GM12878 (cell line): ENCODE measurements at places on chromosomes 3 and 15. TPM values are rescaled to one million over a fixed set of nuclear protein-coding genes. Genes with fewer than 3 reads are reported as not detected.

GRCh38 chr3:64088408-64089205 is 65.3 kb upstream of the PSMD6 start:
- DNase-seq: no peak
- H3K4me3 ChIP-seq: no peak overlapping the region
- H3K27me3 ChIP-seq: peaks cover 2% of the 10 kb centered on the region; the same call in 1 of the 2 replicates
- H3K27ac ChIP-seq: no peak overlapping the region

- no peaks in the 10 kb centered on the region for H3K36me3 ChIP-seq
- no peak for DNase-seq
- H3K4me1 ChIP-seq: no peaks in the 10 kb centered on the region
- H3K27me3 ChIP-seq: peaks cover 3% of the 10 kb centered on the region; the same call in 1 of the 2 replicates
- H3K4me3 ChIP-seq: no peak overlapping the region
- no peak overlapping the region for H3K27ac ChIP-seq
Measured at GRCh38 chr15:66039117-66039871, 170.0 kb downstream of the RAB11A start.

DNA sequence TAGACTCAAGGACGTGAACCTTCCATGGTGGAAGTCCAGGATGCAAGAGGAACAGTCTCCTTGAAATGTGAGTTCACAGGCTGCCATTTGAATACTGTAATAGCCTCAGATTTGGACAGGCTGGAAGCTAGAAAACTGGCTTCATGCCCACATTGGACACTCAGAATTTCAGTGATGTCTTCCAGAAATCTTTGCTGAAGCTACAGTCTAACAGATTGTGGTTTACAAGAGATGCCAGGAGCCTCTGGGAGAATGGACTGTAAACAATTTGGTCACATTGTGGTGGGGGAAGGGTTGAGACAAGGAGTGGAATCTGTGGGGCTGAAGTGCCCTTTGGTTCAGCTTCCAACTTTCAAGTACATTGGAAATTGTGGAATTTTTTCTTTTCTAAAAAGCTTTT is 252.0 kb upstream of the PROK2 start:
- H3K4me3 ChIP-seq: no peak overlapping the region
- no peaks in the 10 kb centered on the region; the same call in 1 of the 2 replicates for H3K36me3 ChIP-seq
- no peak overlapping the region for H3K27ac ChIP-seq
- peaks cover 8% of the 10 kb centered on the region for H3K4me1 ChIP-seq
- no peak for DNase-seq
- no peaks in the 10 kb centered on the region for H3K27me3 ChIP-seq

DNA sequence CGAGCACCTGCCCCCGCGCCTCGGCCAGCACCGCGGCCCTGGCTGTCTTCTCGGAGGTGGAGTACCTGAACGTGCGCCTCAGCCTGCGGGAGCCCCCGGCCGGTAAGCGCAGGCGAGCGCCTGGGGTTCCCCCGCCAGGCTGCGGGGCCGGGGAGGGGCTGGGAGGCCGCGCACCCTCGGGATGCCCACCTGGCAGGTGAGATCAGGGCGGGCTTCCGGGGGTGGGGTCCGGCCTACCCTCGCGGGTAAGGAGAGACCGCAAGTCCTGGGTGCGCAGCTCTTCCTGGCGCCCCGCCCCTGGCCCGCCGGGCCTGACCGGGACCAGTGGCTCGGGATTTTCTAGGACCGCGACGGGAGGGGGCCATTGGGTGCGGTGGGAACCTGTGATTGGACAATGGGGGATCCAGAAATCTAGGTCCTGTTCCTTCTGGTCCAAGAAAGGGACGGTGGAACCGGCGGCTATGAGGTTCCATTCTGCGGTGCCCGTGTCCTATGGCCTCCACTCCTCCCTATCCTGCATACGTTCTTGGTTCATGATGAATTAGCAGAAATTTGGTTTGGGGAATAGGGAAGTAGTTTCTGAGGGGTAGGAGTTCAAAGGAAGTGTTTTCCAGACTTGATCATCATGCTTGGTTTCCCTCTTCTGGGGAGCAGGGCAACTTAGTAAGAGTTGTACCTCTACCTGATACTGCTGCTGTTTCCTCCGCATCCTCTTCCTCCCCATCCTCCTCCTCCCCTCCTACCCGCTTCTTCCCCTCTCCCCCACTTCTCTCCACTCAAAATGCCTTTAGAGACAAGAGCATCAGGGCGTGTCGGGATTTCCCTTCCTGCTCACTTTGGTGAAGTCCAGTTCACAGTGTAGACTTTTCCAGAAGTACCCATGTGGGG is 808 bp downstream of the ARRDC4 start:
- no peaks in the 10 kb centered on the region for H3K36me3 ChIP-seq
- no peak overlapping the region for H3K27ac ChIP-seq
- no peaks in the 10 kb centered on the region for H3K27me3 ChIP-seq
- no peaks in the 10 kb centered on the region for H3K4me1 ChIP-seq

DNA sequence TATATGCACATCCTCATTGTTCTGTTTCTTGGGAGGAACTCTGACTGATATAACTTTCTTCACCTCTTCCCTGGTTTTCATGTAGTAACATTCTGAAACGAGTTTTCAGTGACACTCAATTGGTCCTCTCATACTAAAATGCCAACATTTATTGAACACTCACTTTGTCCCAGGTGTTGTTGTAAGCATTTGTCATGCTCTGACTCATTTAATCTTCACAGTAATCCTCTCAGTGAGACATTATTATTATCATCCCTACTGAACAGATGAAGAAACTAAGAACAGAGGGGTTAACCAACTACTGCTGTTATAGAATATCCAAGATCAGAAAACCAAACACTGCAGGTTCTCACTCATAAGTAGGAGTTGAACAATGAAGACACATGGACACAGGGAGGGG is 94.1 kb upstream of the MRPL3 start:
- no peak for DNase-seq
- no peaks in the 10 kb centered on the region for H3K36me3 ChIP-seq
- H3K4me1 ChIP-seq: no peaks in the 10 kb centered on the region
- H3K27ac ChIP-seq: no peak overlapping the region
- no peaks in the 10 kb centered on the region; the same call in 1 of the 2 replicates for H3K27me3 ChIP-seq

DNA sequence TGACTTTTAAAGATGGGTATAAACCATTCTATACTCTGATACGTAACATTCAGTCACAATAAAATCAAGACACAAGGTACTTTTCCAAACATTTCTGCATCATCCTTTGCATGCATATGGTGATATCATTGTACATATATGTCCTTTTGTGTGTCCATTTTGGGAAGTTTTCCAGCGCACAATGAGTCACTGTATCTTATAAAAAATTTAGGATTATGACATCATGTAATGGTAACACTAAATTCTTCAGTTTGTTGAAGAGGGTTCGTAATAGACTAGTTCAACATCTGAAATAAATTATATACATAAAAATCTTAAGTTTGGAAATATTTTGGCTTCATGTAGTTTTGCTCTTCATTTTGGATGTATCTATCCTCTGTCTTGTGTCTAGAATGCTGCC is 480.9 kb downstream of the ROBO1 start:
- DNase-seq: no peak
- no peak overlapping the region for H3K4me3 ChIP-seq
- no peaks in the 10 kb centered on the region for H3K27me3 ChIP-seq
- H3K27ac ChIP-seq: no peak overlapping the region

GRCh38 chr15:80234883-80235282 is 17.1 kb downstream of the CTXND1 start:
- no peaks in the 10 kb centered on the region for H3K4me1 ChIP-seq
- H3K4me3 ChIP-seq: no peak overlapping the region
- no peaks in the 10 kb centered on the region; the same call in 1 of the 2 replicates for H3K27me3 ChIP-seq
- H3K27ac ChIP-seq: no peak overlapping the region
- no peaks in the 10 kb centered on the region for H3K36me3 ChIP-seq

GRCh38 chr15:99014803-99015697 is 7.5 kb upstream of the PGPEP1L start:
- DNase-seq: no peak
- H3K27ac ChIP-seq: peak overlapping the region; percentile 89
- peak overlapping the region; percentile 68 for H3K4me3 ChIP-seq

GRCh38 chr15:44084770-44085169 is 110.3 kb downstream of the FRMD5 start:
- no peaks in the 10 kb centered on the region for H3K36me3 ChIP-seq
- H3K27me3 ChIP-seq: no peaks in the 10 kb centered on the region
- peaks cover 16% of the 10 kb centered on the region for H3K4me1 ChIP-seq

DNA sequence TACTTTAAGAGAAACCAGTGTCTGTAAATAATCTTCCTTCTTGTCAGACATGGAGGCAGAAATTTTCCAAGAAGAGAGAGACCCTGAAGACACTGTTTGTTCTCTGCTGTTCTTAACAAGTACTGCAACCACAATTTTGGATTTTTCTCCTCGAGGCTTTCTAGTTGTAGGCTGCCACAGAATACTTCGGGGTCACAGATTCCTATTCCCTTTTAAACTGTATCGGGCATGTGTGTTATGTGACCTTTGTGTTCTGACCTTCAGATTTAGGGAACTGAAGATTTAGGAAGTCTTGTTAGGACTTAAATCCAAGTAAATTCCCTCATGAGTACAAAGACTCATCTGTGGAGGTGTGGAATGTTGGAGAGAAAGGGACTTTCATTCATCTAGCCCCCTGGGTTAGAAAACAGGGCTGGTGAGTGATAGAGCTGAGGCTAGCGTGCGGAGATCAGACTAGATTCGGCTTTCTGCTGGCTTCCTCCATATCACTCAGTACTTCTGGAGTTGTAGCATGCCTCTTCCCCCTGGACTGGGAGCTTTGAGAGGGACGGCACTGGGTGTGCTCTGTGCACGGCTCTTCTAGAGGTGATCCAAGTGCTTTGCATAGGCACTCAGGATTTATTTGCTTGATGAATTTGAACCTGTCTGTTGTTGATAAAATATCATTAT is 237.0 kb downstream of the LPP start:
- H3K4me3 ChIP-seq: no peak overlapping the region
- no peak for DNase-seq
- H3K36me3 ChIP-seq: no peaks in the 10 kb centered on the region
- peaks cover 6% of the 10 kb centered on the region; the same call in 1 of the 2 replicates for H3K4me1 ChIP-seq
- no peaks in the 10 kb centered on the region for H3K27me3 ChIP-seq
- no peak overlapping the region for H3K27ac ChIP-seq

DNA sequence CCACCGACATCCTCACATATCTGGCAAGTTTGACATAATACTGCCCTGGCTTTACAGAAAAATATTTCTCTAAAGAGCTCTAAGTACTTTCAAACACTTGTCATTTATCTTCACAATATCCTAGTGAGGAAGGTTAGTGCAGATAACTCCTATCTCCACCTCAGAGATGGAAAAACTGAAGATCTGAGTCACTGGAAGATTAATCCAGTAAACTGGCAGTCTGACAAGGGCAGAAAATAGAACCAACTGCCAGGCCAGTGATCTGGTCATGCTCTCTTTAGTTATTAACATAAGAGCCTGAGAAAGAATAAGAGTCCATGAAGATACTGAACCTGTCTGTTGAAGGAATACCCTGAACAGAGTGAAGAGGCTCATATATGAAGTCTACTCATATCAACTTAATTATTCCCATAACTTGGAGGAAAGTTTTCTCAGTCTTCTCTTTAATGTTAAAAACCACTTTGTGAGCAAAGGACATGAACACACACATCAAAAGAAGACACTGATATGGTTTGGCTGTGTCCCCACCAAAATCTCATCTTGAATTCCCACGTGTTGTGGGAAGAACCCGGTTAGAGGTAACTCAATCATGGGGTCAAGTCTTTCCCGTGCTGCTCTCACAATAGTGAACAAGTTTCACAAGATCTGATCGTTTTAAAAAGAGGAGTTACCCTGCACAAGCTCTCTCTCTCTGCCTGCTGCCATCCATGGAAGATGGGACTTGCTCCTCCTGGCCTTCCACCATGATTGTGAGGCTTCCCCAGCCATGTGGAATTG is 61.4 kb downstream of the GOLIM4 start:
- DNase-seq: no peak
- no peaks in the 10 kb centered on the region for H3K27me3 ChIP-seq
- no peak overlapping the region for H3K27ac ChIP-seq
- no peaks in the 10 kb centered on the region for H3K4me1 ChIP-seq
- H3K4me3 ChIP-seq: no peak overlapping the region

- H3K4me1 ChIP-seq: no peaks in the 10 kb centered on the region
- H3K27me3 ChIP-seq: no peaks in the 10 kb centered on the region; the same call in 1 of the 2 replicates
Measured at GRCh38 chr3:123702720-123703119, 117.9 kb upstream of the HACD2 start.

DNA sequence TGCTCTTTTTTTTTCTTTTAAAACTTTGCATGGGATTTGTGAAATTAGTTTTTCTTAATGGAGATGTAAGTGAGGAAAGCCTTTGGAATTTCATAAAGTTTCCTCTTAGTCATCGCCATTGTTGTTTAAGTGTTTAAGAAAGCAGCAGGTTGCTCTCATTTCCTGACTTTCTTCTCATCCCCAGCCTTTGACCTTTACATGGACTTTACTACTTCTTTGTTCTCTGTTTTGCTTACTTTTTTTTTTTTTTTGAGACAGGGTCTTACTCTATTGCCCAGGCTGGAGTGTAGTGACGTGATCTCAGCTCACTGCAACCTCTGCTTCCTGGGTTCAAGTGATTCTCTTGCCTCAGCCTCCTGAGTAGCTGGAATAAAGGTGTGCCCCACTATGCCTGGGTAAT is 38.6 kb downstream of the FBXL2 start:
- DNase-seq: no peak
- no peaks in the 10 kb centered on the region for H3K4me1 ChIP-seq
- no peaks in the 10 kb centered on the region; the same call in 1 of the 2 replicates for H3K27me3 ChIP-seq
- no peaks in the 10 kb centered on the region for H3K36me3 ChIP-seq
- no peak overlapping the region for H3K4me3 ChIP-seq
- no peak overlapping the region for H3K27ac ChIP-seq

The KLHL40 gene
- total RNA-seq: not detected in 2 replicates

The CYP8B1 gene
- total RNA-seq: 0.08 and 0.24 TPM in 2 replicates

The FAN1 gene
- 11.2 and 12.2 TPM in 2 replicates for total RNA-seq

The CYP11A1 gene
- 0.29 and 0.69 TPM in 2 replicates for total RNA-seq

The HES1 gene
- total RNA-seq: 4.7 TPM in 2 replicates

The DIS3L gene
- total RNA-seq: 22.8 and 24.0 TPM in 2 replicates

The TMEM45A gene
- 0.90 and 1.0 TPM in 2 replicates for total RNA-seq

The TGM4 gene
- total RNA-seq: not detected in 2 replicates

The NEK10 gene
- total RNA-seq: 0.15 and 0.29 TPM in 2 replicates

The VPS18 gene
- total RNA-seq: 19.8 and 20.3 TPM in 2 replicates

The C3orf85 gene
- total RNA-seq: not detected in 2 replicates

The CRABP1 gene
- 0.37 and 0.41 TPM in 2 replicates for total RNA-seq

The GHRL gene
- total RNA-seq: 1.4 and 2.2 TPM in 2 replicates

The CYP1A2 gene
- total RNA-seq: not detected in 2 replicates

The SI gene
- total RNA-seq: not detected in 2 replicates
